ENCODE measurements at places on chromosomes 1 and 21. TPM values are rescaled to one million over a fixed set of nuclear protein-coding genes. Genes with fewer than 3 reads are reported as not detected.
A peak's percentile ranks its signal among the peaks of the same experiment; 100 is the strongest.

DNA sequence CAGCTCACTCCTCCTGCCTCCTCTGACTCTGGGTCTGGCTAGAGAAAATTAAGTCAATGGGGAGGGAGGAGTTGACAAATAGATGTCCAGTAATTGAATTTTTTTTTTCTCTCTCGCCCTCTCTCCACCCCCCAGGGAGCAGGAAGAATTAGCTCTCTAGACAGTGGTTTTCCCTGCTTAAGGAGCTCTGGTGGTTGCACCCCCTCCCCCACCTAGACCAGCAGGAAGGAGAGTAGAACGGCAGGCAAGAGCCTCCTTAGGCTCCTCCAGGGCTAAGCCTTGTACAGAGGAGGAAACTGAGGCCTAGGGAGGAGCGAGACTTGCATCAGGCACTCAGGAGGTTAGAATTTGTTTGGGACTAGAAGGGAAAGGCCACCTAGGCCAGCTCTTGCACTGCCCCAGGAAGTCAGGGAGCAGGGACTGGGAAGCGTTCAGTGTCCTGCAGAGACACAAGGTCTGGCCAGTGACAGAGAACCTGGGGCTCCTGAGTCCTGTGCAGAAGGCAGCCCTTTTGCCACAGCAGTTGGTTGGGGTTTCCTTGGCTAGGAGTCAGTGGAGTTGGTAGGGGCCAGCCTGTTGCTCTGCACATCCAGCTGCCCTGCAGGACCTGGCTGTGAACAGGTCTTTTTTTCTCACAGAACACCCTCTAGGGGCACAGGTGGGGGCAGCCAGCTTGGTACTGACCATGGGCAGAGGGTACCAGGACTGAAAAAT, 49.5 kb upstream of the ACOT11 start:
- no peak for DNase-seq
- no peak overlapping the region for H3K27ac ChIP-seq
- H3K4me3 ChIP-seq, result no peak overlapping the region
- H3K4me1 ChIP-seq, result peaks cover 8% of the 10 kb centered on the region
- H3K27me3 ChIP-seq, result peaks cover 60% of the 10 kb centered on the region
- H3K36me3 ChIP-seq, result no peaks in the 10 kb centered on the region

- H3K27me3 ChIP-seq, result no peaks in the 10 kb centered on the region
- no peak overlapping the region for H3K4me3 ChIP-seq
- peaks cover 11% of the 10 kb centered on the region for H3K36me3 ChIP-seq
- H3K4me1 ChIP-seq, result peaks cover 3% of the 10 kb centered on the region
Measured at GRCh38 chr1:40532844-40533424, 1.5 kb downstream of the ZNF684 start.

- peak; percentile 77 for DNase-seq
- H3K27me3 ChIP-seq, result no peaks in the 10 kb centered on the region
- no peak overlapping the region for H3K27ac ChIP-seq
- no peaks in the 10 kb centered on the region for H3K4me1 ChIP-seq
- no peak overlapping the region for H3K4me3 ChIP-seq
Measured at GRCh38 chr1:219507437-219507836, 105.5 kb downstream of the ZC3H11B start.

GRCh38 chr1:25641931-25642573, 25.5 kb downstream of the MAN1C1 start:
- no peak overlapping the region for H3K27ac ChIP-seq
- DNase-seq, result no peak
- no peaks in the 10 kb centered on the region for H3K4me1 ChIP-seq
- no peaks in the 10 kb centered on the region for H3K27me3 ChIP-seq
- H3K36me3 ChIP-seq, result no peaks in the 10 kb centered on the region

GRCh38 chr1:193241132-193241827, 54.9 kb upstream of the B3GALT2 start:
- H3K4me3 ChIP-seq, result no peak overlapping the region
- H3K36me3 ChIP-seq, result no peaks in the 10 kb centered on the region
- no peaks in the 10 kb centered on the region for H3K4me1 ChIP-seq
- no peak overlapping the region for H3K27ac ChIP-seq
- DNase-seq, result no peak
- H3K27me3 ChIP-seq, result no peaks in the 10 kb centered on the region

The SLC2A5 gene
- total RNA-seq, result 1.6 TPM

GRCh38 chr1:218482683-218483082, 137.5 kb downstream of the TGFB2 start:
- no peak overlapping the region for H3K27ac ChIP-seq
- no peak overlapping the region for H3K4me3 ChIP-seq
- H3K27me3 ChIP-seq, result no peaks in the 10 kb centered on the region
- peaks cover 20% of the 10 kb centered on the region for H3K4me1 ChIP-seq
- DNase-seq, result no peak

The USF1 gene
- 56.1 TPM for total RNA-seq

DNA sequence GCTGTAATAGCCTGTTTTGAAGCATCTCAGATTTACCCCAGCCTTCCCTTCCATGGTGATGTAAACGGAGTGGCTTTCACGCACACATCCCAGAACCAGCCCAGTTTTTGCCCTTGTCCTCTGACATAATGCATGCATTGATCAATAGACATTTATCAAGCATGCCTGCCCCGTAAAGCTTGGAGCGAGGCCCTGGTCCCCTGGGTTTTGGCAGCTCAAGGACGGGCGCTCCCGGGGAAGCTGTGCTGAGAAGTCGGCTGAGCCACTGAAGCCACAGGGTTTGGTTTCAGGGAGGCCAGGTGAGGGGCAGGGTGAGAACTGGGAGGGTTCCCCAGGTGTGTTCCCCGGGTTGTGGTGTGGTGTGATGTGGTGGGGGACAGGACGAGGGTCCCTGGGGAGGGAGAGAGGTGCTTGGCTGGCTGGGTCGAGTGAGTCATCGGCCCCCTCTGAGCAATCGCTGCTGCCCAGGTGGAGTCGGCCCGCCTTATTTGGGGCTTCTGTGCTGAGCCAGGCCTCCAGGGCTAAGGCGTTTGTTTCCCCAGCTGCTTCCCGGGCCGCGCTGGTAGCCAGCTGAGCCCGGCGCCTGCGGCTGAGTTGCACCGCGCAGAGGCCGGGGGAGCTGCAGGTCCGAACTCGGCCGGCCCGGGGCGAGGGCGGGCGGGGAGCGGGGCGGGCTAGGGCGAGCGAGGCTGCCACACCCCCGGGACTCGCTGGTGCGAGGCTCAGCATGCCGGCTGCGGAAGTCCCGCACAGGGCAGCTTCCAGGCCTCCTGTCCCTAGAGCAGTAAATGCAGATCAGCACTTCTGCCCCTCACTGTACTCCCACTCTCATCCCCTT, 23.6 kb downstream of the ATP2B4 start:
- peaks cover 68% of the 10 kb centered on the region for H3K4me1 ChIP-seq
- H3K4me3 ChIP-seq, result peak overlapping the region; percentile 15
- peak overlapping the region; percentile 19 for H3K27ac ChIP-seq
- no peaks in the 10 kb centered on the region for H3K27me3 ChIP-seq

- no peaks in the 10 kb centered on the region for H3K36me3 ChIP-seq
- H3K27ac ChIP-seq, result no peak overlapping the region
- peaks cover 24% of the 10 kb centered on the region for H3K27me3 ChIP-seq
Measured at GRCh38 chr1:14606632-14607031, 8.1 kb downstream of the KAZN start.

DNA sequence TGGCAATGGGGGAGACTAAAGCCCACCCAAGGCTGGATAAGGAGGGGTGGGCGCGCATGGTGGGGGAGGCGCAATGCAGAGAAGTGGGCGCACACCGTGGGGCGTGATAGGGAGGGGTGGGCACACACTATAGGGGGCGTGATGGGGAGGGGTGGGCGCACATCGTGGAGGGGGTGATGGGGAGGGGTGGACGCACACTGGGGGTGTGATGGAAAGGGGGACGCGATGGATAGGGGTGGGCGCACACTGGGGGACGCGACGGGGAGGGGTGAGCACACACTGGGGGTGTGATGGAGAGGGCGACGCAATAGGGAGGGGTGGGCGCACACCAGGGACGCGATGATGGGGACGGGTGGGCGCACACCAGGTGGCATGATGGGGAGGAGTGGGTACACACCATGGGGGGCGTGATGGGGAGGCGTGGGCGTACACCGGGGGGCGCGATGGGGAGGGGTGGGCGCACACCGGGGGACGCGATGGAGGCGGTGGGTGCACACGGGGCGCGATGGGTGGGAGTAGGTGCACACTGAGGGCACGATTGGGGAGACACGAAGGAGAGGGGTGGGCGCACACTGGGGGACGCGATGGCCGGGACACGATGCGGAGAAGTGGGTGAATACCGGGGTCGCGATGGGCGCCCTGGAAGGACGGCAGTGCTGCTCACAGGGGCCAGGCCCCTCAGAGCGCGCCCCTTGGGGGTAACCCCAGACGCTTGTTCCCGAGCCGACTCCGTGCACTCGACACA, 929 bp downstream of the SUMO3 start:
- H3K27me3 ChIP-seq, result no peaks in the 10 kb centered on the region
- H3K4me1 ChIP-seq, result peaks cover 35% of the 10 kb centered on the region
- H3K27ac ChIP-seq, result no peak overlapping the region
- DNase-seq, result no peak
- peak overlapping the region; percentile 62 for H3K4me3 ChIP-seq

GRCh38 chr1:155009221-155009711, 6.7 kb downstream of the ZBTB7B start:
- H3K4me3 ChIP-seq, result peak overlapping the region; percentile 96
- peaks cover 98% of the 10 kb centered on the region for H3K4me1 ChIP-seq
- peak overlapping the region; percentile 59 for H3K27ac ChIP-seq
- no peak for DNase-seq
- H3K36me3 ChIP-seq, result peaks cover 16% of the 10 kb centered on the region
- no peaks in the 10 kb centered on the region for H3K27me3 ChIP-seq

The IGFN1 gene
- total RNA-seq, result 0.97 TPM

The STK40 gene
- total RNA-seq, result 97.7 TPM

- H3K4me1 ChIP-seq, result peaks cover 11% of the 10 kb centered on the region
- H3K27me3 ChIP-seq, result peaks cover 2% of the 10 kb centered on the region
- H3K4me3 ChIP-seq, result no peak overlapping the region
- no peak for DNase-seq
Measured at GRCh38 chr1:209689477-209689876, 14.3 kb downstream of the G0S2 start.

DNA sequence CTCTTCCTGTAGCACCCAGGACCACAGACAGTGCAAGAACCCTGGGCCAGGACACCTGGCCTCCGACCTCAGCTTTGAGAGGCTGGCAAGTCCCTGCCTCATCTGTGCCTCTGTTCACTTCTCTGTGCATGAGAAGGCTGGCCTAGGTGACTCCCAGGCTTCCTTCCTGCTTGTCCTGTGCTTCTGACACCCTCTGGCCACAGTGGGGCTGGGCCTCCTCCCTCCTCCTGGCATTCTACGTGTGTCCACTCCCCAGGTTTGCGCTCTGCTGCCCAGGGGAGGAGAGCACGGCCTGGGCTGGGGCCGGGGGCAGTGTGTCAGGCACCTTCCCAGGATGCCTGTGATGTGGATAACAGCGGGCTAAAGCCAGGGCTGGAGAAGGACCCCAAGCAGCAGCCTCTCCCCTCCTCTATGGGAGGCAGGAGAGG, 30.3 kb upstream of the PKP1 start:
- H3K27me3 ChIP-seq, result no peaks in the 10 kb centered on the region
- H3K36me3 ChIP-seq, result no peaks in the 10 kb centered on the region
- H3K27ac ChIP-seq, result no peak overlapping the region
- no peaks in the 10 kb centered on the region for H3K4me1 ChIP-seq

DNA sequence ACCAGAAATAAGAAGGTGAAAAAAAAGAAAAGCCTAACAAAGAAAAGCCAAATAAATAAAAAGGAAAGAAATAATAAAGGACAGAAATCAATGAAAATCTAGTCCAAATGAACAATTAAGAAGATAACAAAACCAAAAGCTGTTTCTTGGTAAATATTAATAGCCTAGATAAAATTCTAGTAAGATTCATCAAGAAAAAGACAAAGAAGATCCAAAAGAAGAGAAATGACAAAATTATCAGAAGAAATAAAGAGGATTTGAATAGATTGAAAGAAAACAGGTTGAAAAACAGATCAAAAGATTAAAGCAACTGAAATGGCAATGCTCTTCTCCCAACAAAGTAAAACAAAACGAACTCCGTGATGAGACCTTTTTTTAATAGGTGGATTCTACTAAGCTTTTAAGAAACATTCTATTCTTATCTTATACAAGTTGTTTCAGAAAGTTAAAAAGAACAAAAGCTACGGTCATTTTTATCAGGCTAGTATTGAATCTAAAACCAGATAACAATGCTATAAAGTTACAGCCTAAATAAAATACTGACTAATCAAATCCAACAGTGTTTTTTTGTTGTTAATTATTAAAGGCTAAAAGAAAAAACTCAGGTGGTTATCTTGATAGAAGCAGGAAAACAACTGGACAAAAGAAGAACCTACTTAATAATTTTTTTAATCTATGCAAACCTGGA, 50.9 kb downstream of the ENAH start:
- H3K4me3 ChIP-seq, result no peak overlapping the region
- DNase-seq, result no peak
- no peak overlapping the region for H3K27ac ChIP-seq

DNA sequence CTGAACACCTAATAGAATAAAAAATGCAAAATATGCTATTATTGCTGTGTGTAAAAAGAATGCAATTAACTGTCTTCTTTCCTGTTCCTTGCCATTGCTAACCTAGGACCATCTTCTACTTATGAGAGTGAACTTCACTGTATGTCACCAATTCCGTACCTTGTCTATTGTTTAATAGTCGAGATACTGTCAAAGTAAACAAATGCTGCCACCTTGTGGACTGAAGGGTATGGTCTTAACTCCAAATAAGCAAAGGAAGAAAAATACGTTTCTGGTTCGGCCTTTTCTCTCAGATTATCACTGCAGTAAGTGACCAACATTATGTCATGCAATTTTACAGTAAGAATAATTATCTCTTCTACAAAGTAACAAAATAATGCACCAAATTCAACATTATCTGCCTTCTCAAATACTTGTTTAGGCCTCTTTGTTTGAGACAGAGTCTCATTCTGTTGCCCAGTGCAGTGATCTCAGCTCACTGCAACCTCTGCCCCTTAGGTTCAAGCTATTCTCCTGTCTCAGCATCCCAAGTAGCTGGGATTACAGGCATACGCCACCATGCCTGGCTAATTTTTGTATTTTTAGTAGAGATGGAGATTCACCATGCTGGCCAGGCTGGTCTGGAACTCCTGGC, 133.4 kb downstream of the COP1 start:
- DNase-seq, result no peak
- H3K36me3 ChIP-seq, result no peaks in the 10 kb centered on the region

- peak overlapping the region; percentile 62 for H3K27ac ChIP-seq
- H3K36me3 ChIP-seq, result no peaks in the 10 kb centered on the region
- peaks cover 45% of the 10 kb centered on the region for H3K4me1 ChIP-seq
- DNase-seq, result no peak
Measured at GRCh38 chr1:64922336-64922735, 44.0 kb downstream of the JAK1 start.

Measured in left lung (tissue), 14 donors.